HAP-1 (cell line): ENCODE measurements at places on chromosomes 1 and 21.
A peak's percentile ranks its signal among the peaks of the same experiment; 100 is the strongest.

GRCh38 chr1:93616996-93617669, 64.5 kb downstream of the BCAR3 start:
- no peak for DNase-seq

DNA sequence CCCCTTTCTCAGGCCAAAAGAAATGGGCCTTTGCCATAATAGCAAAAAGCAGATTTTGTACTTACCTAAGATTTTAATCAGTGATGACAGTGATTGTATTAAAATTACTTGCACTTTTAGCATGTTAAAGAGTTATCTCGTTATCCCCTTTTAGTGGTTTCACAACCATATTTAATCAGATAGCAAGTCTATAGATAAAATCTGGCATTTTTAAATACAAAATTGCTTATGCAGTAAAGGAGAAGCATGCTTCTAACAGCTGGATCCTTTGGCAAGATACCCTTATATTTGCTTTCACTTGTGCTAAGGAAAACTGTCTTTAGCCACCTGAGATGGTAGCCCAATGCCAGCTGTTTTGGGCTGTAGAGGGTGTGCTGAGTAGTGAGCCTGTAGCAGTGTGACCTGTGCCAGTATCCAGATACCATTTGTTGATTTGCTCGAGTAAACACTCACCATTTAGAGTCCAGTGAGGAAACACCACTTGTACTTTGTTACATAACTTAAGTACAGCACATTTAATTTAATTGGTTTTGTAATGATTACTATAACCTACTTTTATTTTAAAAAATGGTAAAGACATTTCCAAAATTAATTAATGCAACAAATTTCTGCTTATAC, 314.4 kb upstream of the ZP4 start:
- no peak for DNase-seq

- peak; percentile 36 for DNase-seq
Measured at GRCh38 chr1:18907021-18907916, 4.9 kb upstream of the ALDH4A1 start.

DNA sequence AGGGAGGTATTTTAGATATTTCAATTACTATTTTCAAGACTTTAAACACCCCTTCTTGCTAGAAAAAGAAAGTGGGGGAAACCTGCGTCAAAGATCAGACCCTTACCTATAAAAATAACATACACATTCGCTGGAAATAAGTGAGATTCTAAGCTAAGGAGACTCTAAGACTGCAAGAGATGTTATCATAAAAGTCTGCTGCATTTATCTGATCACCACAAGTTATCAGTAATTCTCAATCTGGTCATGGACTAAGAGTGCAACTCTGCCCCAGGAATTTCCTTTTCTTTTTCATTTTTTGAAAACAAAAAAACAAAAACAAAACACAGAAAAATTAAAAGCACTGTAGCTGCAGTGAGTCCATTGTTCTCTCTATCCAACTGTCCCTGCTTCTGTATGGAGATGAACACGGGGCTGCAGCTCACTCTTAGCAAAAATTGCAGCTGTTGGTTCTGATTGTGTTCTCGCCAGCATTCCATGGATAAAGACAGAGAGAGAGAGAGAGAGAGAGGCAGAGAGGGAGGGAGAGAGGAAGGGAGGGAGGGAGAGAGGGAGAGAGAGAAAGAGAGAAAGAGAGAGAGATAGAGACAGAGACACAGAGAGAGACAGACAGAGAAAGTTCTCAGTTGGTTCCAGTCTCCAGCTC, 14.1 kb downstream of the XKR8 start:
- DNase-seq = no peak

DNA sequence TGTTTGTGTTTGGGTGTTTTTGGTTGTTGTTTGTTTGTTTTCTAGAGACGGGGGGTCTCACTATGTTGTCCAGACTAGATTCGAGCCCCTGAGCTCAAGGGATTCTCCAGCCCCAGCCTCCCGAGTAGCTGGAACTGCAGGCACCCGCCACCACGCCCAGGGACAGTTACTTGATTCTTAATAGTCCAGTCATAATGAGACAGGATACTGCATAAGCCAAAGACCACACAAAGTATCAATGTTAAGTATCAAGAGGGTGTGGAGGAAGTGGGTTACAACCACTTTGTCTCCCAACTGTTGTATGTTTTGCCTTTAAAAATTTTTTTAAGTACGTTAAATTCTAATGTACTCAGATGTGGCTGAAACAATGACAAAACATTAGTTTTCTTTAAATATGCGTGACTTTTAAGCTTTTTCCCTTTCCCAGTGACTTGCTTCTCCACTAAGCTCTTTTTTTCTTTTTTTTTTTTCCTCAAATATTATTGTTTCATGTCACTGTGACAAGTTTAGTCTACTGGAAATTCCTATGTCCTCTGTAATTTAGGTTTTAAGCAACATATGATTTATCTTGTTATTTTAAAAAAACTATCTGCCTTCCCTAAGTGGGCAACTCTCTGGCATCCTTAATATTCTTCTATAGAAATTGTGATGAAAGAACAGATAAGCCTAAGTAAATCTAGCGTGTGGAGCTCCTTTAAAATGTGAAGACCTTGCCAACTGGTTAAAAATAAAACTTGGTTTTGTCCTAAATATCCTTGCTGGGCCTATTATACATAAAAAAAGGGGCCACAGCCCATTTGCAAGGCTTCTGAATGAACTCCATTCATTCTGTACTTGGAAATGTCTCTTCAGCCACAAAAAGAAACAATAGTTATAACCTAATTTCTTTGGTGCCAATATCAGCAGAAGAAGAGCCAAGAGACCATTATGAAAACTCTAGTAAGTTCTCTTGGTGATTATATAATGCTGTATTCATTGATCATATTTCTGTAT, 56.2 kb upstream of the DPH5 start:
- DNase-seq = peak; percentile 34

- DNase-seq = peak; percentile 45
Measured at GRCh38 chr1:95084317-95085176, 11.8 kb upstream of the ALG14 start.

GRCh38 chr1:25738499-25738898, 61.5 kb upstream of the SELENON start:
- DNase-seq = no peak

DNA sequence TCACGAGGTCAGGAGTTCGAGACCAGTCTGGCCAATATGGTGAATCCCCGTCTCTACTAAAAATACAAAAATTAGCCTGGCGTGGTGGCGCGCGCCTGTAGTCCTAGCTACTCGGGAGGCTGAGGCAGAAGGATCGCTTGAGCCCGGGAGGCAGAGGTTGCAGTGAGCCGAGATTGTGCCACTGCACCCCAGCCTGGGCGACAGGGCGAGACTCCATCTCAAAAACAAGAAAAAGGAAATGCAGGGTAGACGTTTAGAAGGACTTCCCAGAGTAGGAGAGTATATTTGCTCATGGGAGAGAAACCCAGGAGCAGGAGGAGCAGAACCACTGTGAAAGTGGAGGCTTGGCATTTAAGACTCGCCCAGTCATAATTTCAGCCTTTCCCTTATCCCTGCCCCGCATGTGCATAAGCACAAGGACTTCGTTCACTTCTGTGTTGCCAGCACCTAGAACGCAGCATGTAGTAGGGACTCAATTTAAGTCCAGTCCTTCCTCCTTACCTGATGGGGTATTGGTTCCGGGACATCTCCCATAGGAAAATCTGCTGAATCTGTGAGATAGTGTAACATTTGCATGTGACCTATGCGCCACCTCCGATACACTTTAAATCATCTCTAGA, 5.2 kb upstream of the MEF2D start:
- no peak for DNase-seq
